ENCODE measurements at places on chromosomes 12 and 14.

DNA sequence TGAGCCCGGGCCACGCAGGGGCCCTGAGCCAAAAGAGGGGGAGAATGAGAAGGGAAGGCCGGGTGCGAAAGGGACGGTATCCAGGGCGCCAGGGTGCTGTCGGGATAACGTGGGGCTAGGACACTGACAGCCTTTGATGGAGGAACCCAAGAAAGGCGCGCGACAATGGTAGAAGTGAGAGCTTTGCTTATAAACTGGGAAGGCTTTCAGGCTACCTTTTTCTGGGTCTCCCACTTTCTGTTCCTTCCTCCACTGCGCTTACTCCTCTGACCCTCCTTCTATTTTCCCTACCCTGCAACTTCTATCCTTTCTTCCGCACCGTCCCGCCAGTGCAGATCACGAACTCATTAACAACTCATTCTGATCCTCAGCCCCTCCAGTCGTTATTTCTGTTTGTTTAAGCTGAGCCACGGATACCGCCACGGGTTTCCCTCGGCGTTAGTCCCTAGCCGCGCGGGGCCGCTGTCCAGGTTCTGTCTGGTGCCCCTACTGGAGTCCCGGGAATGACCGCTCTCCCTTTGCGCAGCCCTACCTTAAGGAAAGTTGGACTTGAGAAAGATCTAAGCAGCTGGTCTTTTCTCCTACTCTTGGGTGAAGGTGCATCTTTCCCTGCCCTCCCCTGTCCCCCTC, 3.0 kb downstream of the SSTR1 start:
- DNase-seq = no peak

- DNase-seq = no peak
These were observed 204.6 kb upstream of the PLXNC1 start for GRCh38 chr12:93943780-93944179.

DNA sequence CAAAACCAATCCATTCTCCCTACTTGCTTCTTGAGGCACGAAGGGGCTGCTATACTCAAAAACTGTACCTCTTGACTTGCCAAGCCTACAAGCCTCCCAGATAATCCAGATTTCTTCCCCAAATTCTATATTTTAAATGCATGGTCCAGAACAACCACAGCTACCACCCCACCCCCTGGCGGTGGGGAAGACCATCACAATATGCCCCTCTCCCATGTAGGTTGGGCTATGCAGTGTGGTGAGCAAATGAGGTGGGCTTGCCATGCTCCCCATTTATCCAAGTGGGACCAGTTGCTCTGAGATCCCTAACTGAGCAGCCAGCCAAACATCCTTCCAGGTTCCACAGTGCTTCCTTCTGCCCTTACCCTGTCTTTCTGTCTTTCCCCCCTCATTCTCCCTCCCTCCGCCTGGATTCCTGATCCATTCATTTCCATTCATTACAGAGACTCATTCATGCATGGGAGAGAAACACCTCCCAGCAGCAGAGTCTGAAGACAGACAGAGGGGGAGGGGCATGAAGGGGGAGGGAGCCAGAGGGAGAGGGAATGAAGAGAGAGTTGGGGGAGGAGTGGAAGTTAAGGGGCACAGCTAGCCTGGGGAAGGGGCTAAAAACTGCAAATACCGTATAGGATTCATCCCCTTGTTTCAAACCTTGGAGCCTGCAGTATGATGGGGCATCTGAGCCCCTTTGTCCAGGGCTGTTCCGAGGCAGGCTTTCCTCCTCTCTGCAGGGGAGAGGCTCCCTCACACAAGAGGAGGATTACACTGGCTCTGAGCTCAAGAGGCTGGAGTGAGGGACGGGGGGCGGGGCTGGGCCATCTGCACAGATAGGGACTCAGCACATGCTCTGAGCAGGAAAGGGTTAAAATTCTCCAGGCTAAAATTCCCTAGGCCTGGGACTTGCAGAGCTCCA, 4.4 kb downstream of the ZNF219 start:
- DNase-seq = peak; percentile 99

GRCh38 chr12:6053541-6053940, 70.9 kb downstream of the VWF start:
- no peak for DNase-seq

DNA sequence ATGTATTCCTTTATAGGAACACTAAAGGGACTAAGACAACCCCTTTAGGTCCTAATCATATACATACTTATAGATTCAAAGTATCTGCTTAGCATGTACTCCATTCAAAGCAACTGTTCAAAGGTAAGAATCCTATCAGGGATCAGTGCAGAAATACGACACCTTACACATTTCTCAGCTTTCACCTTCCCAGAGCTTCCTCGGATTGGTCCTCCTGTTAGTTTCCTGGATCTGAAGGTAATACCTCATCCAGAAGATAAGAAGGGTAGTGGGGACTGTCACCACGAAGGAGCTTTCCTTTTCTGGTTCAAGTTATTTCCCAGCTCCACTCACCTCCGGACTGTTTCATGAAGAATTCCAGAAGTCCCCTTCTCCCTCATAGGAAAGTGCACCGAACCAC, 38.0 kb downstream of the RCOR1 start:
- DNase-seq = no peak

GRCh38 chr12:113271466-113271852, 50.2 kb downstream of the TPCN1 start:
- DNase-seq = no peak

Data from NCI-H524 (cell line).